ENCODE measurements at places on chromosomes 3 and 15. TPM values are rescaled to one million over a fixed set of nuclear protein-coding genes. Genes with fewer than 3 reads are reported as not detected.

DNA sequence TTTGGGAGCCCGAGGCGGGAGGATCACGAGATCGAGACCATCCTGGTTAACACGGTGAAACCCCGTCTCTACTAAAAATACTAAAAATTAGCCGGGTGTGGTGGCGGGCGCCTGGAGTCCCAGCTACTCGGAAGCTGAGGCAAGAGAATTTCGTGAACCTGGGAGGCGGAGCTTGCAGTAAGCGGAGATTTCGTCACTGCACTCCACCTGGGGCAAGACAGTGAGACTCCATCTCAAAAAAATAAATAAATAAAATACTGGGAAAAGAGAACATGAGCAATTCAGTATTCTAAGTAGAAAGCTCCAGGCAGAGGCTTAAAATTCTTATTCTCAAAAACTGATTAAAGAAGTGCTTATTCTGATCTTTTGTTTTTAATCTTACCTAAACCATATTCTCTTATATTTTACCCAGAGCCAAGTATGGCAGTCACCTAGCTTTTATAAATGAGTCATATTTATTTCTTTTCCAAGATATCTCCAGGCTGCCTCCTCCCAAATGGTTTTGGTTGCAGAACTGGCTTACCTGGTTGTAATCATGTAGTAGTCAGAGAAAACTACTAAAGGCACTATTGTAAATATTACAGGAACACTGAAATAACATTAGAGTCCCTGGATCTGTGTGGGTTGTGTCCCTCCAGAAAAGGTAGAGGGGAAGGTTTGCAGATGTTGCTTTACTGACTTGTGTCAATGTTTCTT, 45.8 kb upstream of the DYNC1LI1 start:
- H3K27me3 ChIP-seq = peaks cover 20% of the 10 kb centered on the region
- DNase-seq = no peak
- no peaks in the 10 kb centered on the region for H3K4me1 ChIP-seq
- no peaks in the 10 kb centered on the region for H3K36me3 ChIP-seq

The C3orf85 gene
- total RNA-seq = not detected

- no peak overlapping the region for H3K4me3 ChIP-seq
- H3K4me1 ChIP-seq = no peaks in the 10 kb centered on the region
- DNase-seq = no peak
- H3K27ac ChIP-seq = no peak overlapping the region
Measured at GRCh38 chr15:79168922-79169456, 78.4 kb upstream of the RASGRF1 start.

GRCh38 chr3:97914388-97914787, 57.8 kb downstream of the RIOX2 start:
- no peak overlapping the region for H3K4me3 ChIP-seq
- no peaks in the 10 kb centered on the region for H3K27me3 ChIP-seq
- peaks cover 14% of the 10 kb centered on the region for H3K36me3 ChIP-seq
- H3K4me1 ChIP-seq = peaks cover 33% of the 10 kb centered on the region
- no peak overlapping the region for H3K27ac ChIP-seq

- H3K27me3 ChIP-seq = no peaks in the 10 kb centered on the region
- H3K4me1 ChIP-seq = no peaks in the 10 kb centered on the region
- no peak for DNase-seq
- H3K4me3 ChIP-seq = no peak overlapping the region
- H3K36me3 ChIP-seq = no peaks in the 10 kb centered on the region
Measured at GRCh38 chr3:158471639-158472294, 99.2 kb upstream of the MLF1 start.

DNA sequence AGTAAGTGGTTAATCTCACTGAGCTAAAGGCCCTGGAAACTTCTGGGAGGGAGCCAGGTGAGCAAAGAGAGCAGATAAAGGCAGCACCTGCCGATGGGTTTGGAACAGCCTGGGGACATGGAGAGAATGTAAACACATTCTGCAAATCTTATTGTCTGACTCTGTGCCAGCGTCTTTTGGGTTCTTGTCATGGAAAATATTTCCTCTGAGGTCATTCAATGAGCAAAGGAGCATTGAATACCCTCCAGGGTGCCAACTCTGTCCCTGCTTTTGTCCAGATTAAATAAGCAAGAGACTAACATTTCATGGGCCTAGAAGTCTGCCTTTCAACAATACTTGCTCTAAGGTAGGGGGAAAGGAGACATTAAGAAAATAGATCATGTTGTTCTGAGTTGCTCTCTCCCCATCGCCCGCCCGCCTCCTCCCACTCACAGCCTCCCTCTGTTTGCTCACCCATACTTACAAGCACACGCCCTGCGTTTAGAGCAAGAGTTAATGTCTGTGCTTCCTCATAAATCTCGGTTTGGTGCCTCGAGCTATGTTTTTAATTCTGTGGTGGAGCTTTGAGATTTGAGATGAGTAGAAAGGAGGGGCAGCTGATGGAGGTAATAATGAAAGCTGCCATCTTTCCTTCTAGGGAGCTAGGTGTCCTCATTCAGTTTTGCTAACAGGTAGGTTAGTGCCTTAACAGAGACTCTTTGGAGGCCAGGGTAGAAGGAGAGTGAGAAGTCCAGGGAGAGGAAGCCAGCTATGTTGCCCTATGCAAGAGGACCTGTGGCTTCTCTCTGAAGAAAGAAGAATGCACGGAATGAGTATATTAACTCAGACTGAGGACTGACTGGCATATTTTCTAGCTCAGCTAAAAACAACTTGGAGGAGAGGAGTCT, 132.9 kb downstream of the TPRG1 start:
- H3K27ac ChIP-seq = peak overlapping the region; percentile 3
- no peaks in the 10 kb centered on the region for H3K27me3 ChIP-seq
- no peak for DNase-seq
- H3K4me3 ChIP-seq = no peak overlapping the region
- peaks cover 11% of the 10 kb centered on the region for H3K4me1 ChIP-seq

The HDC gene
- 0.13 TPM for total RNA-seq

DNA sequence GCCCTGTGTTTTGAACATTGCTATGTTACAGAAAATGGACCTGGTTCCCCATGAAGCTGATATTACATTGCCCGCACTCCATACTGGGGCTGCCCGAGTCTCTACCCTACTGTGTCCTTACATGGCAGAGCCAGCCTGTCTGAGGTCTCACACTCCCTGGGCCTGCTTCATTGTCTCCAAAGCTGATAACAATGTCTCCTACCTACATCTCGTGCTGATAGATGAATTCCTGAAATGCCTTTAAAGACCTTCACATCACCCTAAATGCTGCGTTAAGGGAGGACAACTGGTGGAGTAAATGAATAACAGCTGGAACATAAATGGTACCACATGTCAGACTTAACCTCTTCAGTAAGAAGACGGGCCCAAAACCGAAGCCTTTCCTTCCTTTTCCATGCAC, 62.9 kb upstream of the PTX3 start:
- no peaks in the 10 kb centered on the region for H3K36me3 ChIP-seq
- no peak for DNase-seq
- no peaks in the 10 kb centered on the region for H3K4me1 ChIP-seq
- no peak overlapping the region for H3K4me3 ChIP-seq
- H3K27ac ChIP-seq = no peak overlapping the region

The DUOXA2 gene
- total RNA-seq = not detected

DNA sequence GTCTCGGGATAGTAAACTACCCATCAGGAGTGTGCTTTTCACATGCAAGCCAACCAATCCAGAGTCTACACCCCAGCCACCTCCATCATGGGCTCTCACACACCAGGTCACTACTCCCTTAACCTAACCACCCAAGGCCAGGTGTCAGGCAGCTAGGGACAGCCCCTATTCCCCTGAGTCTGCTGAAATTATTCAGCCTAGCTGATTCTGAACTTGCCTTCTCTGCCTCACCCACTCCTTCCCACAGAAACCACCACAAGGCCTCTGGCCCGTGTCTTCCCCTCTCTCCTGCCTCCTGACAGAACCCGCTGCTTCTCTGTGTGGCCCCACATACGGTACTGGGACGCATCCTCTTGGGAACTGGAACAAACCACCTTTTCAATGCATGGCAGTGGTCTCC, 82.1 kb downstream of the PCSK6 start:
- H3K4me1 ChIP-seq = peaks cover 6% of the 10 kb centered on the region
- no peaks in the 10 kb centered on the region for H3K36me3 ChIP-seq
- H3K27ac ChIP-seq = no peak overlapping the region
- DNase-seq = no peak
- H3K4me3 ChIP-seq = no peak overlapping the region
- no peaks in the 10 kb centered on the region for H3K27me3 ChIP-seq

- peaks cover 63% of the 10 kb centered on the region for H3K27me3 ChIP-seq
- no peaks in the 10 kb centered on the region for H3K36me3 ChIP-seq
Measured at GRCh38 chr3:194315965-194316361, 35.2 kb downstream of the CPN2 start.

GRCh38 chr15:54277834-54278233, 299.6 kb downstream of the UNC13C start:
- no peak overlapping the region for H3K27ac ChIP-seq
- H3K4me3 ChIP-seq = no peak overlapping the region
- H3K4me1 ChIP-seq = no peaks in the 10 kb centered on the region

The STRIT1 gene
- not detected for total RNA-seq

DNA sequence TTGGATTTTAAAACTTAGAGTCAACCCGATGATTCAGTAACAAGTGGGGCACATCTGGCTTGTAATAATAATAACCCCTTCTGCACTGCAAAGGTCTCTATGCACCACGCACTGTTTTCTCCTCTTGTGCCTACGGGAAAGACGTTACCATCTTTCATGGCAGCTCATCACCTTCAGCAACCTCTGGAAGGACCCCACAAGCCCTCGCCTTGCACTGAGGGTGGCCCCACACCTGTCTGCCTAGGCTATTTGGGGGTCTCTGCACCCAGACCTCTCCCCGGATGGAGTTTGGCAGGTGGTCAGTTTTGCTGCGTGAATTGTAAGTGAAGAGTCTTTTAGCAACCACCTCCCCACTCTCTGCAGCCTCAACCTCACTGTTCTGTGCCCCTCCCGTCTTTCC, 138.6 kb upstream of the MEF2A start:
- H3K4me3 ChIP-seq = no peak overlapping the region
- peaks cover 48% of the 10 kb centered on the region for H3K4me1 ChIP-seq

The ATP13A5 gene
- not detected for total RNA-seq

DNA sequence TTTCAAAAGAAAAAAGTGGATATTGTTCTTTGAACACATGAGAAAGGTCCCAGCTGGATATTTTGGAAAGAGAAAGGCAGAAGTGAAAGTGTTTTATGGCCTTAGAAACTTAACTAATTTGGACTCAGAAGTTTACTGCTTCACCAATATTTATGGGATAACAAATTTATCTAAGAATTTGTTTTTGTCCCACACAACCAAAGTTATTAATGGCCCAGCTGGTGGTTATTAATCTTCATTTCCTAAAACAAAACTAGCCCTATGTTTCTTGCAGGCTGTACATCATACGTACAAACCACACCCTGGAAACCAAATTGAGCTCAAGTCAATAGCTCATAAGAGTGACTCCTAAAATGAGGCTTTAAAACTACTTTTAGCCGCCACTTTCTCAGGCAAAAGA, 372.9 kb upstream of the LMCD1 start:
- no peaks in the 10 kb centered on the region for H3K27me3 ChIP-seq
- no peak overlapping the region for H3K4me3 ChIP-seq
- no peak for DNase-seq
- H3K4me1 ChIP-seq = no peaks in the 10 kb centered on the region
- no peak overlapping the region for H3K27ac ChIP-seq
- H3K36me3 ChIP-seq = no peaks in the 10 kb centered on the region

The ROPN1 gene
- not detected for total RNA-seq

DNA sequence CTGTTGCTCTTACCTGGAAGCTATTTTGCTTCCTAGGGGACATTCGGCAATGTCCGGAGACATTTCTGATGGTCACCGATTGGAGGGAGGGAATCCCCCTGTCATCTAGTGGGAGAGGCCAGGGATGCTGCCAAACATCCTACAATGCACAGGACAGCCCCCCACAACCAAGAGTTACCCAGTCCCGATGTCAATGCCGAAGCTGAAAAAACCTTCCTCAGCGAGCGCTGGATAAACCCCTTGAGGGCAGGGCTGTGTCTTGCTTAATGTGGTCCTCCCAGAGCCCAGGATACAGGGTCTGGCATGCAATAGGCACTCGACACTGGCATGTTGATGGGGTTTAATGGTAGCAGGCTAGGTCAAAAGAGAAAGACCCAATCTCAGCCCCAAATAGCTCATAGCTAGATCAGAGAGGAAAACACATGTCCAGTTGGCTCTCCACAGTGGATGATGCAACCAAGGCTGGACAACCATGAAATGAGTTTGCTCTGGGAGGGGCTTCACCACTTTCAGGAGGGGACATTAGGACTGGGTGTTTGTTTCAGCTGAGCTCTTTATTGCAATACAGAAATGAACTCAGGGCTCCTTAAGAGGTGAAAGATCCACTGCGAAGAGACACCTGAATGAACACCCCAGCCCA, 16.5 kb upstream of the PAQR5 start:
- H3K36me3 ChIP-seq = no peaks in the 10 kb centered on the region
- no peaks in the 10 kb centered on the region for H3K4me1 ChIP-seq
- H3K27me3 ChIP-seq = no peaks in the 10 kb centered on the region

DNA sequence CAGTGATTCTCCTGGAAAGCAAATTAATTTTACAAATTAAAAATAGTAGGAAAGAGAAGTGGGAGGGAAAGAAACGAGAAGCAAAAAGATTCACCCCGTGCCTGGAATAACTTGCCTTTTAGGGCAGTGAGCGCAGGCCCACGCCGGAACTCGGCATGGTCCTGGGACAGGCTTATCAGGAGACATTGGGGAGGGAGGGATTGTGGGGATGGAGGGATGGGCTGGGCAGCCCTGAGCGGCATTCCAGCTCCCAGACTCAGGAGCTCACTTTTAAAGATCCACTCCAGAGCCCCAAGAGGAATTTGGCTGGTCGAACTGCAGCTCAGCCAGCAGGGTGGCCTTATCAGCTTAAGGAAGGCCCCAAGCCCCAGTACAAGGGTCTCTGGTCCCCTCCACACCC, 117.9 kb downstream of the ADCY5 start:
- no peak for DNase-seq
- H3K4me1 ChIP-seq = peaks cover 8% of the 10 kb centered on the region
- H3K27ac ChIP-seq = no peak overlapping the region

The SLC28A1 gene
- not detected for total RNA-seq

The SAMMSON gene
- not detected for total RNA-seq

DNA sequence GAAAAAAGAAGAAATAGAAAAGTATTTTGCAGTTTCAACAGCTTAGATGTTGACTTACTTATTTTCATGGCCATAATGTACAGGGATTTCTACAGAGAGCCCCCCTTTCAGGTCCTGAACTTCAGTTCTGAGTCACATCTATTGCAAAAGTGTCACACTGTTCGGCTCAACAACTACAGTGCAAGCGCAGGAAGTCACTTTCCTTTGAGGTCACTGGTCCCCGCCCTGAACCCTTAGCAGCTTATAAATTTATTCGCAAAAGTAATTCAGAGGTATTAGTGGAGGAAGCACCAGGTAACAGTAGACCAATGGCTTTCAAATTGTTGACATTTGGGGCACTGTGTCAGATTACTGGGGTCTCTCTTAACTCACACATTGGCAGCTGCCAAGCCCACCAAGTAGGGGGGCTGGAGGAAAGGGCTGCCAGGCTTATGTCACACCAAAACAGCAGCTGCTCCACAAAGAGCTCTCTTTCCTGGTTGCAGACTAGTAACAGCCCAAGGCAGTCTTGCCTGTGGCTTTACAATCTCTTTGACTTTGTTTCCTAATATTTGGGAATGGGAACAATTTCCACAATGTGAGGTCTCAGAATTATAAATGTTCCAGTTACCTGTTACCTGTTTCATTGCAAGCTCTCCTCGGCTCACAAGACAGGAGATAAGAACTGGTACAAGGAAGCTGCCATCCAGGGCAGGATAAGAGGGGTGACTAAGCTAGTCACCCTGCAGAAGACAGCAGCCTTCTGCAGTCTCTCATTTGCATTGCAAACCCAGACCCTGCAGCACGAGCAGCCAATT, 130.2 kb upstream of the STRIT1 start:
- H3K27me3 ChIP-seq = peaks cover 2% of the 10 kb centered on the region
- H3K27ac ChIP-seq = no peak overlapping the region
- H3K36me3 ChIP-seq = no peaks in the 10 kb centered on the region

The SLC49A4 gene
- 1.3 TPM for total RNA-seq

Data from activated CD8-positive, alpha-beta T cell treated with anti-CD3 and anti-CD28 coated beads, Interleukin-2, amount 10 ng/mL, durations not matched to agents 7 days and 5 days (primary cell).